Sigmoid colon (tissue), 7 donors: ENCODE measurements at places on chromosomes 6 and 20. TPM values are rescaled to one million over a fixed set of nuclear protein-coding genes. Genes with fewer than 3 reads are reported as not detected.

DNA sequence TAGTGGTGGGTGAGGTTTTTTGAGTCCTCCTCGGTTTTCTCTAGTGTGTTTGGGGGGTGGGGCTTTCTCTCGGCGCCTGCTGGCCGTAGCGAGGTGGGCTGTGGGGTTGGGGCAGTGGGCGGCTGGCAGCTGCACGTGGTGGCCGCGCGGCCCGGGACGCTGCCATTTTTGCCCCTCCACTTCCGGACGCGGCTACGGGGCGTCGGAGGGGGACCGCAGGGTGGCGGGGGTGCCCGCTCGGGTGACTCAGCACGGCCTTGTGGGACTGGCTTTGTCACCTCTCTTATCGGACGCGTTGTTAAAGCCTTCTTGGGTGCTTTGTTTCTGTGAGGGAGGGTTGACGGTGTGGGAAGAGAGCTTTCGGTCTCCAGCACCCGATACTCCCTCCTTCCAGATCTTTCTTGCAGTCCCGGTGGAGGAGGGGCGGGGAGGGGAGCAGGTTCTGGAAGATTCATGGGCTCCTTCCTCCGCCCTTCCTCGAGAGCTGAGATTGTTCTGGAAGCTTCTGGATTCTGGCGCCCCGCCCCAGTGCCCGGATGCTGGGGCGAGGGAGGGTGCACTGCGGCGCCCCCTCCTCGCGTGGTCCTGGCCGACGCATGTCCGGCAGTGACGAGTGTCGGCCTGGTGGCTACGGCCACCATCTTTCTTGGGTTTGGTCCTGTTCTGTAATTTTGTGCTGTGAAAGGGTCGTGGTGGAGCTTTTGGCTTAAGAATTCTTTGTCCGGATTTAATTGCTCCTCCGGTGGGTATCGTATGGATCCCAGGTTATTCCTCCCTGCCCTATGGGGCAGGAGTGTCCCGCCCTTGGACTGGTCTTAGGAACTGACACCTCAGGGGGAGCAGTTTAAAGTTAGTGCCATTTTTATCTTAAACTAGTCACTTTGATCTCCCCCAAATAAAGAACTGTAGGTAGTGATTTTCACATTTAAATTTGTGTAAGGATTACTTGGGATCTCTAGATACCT lies 719 bp downstream of the HSP90AB1 start:
- no peaks in the 10 kb centered on the region for H3K27me3 ChIP-seq
- peak overlapping the region; percentile 99 for H3K27ac ChIP-seq
- DNase-seq, result peak; percentile 87
- peaks cover 25% of the 10 kb centered on the region for H3K4me1 ChIP-seq
- H3K4me3 ChIP-seq, result peak overlapping the region; percentile 68

DNA sequence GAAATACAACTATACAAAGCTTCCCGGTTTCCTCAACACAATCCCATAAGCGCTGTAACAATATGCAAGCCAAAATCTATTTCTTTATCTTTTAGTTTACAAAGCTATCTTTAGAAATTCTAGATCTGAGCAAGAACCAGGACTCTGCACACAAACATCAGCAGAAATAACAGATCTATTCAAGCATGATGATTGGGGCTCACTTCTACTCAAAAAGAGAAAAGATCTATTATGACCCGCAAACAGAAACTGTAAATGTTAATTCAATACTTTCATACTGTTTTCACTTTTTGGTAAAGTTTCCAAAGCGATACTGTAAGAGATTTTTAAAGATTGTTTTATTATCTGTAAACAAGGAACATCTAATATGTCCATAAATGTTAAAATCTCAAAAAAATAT lies 86.6 kb downstream of the SESN1 start:
- peaks cover 61% of the 10 kb centered on the region for H3K4me1 ChIP-seq
- H3K27me3 ChIP-seq, result no peaks in the 10 kb centered on the region
- no peak for DNase-seq

DNA sequence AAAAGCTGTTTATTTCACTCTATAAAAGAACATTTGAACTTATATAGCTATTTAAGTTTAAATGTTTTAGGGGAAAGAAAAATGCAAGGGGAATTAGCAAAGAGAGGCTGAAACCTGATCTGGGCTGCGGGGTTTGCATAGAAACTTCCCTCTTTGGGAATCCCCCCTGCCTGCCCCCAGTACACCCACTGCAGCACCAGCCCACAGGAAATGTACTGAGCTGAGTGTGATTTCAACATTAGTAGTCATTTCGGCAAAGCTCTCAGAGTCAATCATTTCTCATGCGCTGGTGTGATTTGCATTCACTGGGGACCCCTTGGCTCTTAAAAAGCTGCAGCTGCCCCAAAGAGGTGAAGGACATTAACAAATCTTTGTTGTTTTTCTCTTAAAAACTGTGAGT lies 859.4 kb downstream of the MAFB start:
- H3K27ac ChIP-seq, result no peak overlapping the region
- no peaks in the 10 kb centered on the region for H3K36me3 ChIP-seq
- no peak overlapping the region for H3K4me3 ChIP-seq
- H3K27me3 ChIP-seq, result no peaks in the 10 kb centered on the region
- H3K4me1 ChIP-seq, result peaks cover 1% of the 10 kb centered on the region

- H3K27ac ChIP-seq, result no peak overlapping the region
- no peaks in the 10 kb centered on the region for H3K27me3 ChIP-seq
- no peaks in the 10 kb centered on the region for H3K4me1 ChIP-seq
- no peak overlapping the region for H3K4me3 ChIP-seq
- H3K36me3 ChIP-seq, result no peaks in the 10 kb centered on the region
Measured at GRCh38 chr6:8506126-8506525, 70.8 kb upstream of the SLC35B3 start.

DNA sequence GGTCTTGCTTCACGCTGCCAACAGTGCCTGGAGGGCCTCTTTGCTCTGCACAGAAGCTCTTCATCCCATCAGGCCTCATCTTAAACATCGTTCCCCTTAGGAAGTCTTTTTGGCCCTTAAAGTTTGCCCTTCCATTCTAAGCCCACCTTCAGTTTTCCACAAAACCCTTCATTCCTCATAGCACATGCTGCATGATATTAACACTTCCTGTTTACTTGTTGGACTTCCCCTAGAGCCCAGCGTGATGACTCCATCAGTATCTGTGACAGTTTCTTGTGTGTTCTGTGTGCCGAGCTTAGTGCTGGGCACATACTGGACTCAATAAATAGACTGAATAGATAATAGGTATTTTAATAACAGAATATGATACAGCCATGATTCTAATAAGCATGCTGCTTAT lies 2.2 kb downstream of the NT5DC1 start:
- H3K4me1 ChIP-seq, result peaks cover 16% of the 10 kb centered on the region
- no peak for DNase-seq
- H3K36me3 ChIP-seq, result no peaks in the 10 kb centered on the region

- no peaks in the 10 kb centered on the region for H3K27me3 ChIP-seq
- peaks cover 57% of the 10 kb centered on the region for H3K4me1 ChIP-seq
Measured at GRCh38 chr20:31707994-31708735, 14.5 kb downstream of the BCL2L1 start.

GRCh38 chr20:63033794-63034709 lies 27.3 kb upstream of the BHLHE23 start:
- H3K4me1 ChIP-seq, result no peaks in the 10 kb centered on the region
- H3K4me3 ChIP-seq, result no peak overlapping the region
- no peak overlapping the region for H3K27ac ChIP-seq
- peak; percentile 30 for DNase-seq
- no peaks in the 10 kb centered on the region for H3K36me3 ChIP-seq

The ZFAND3 gene
- total RNA-seq, result 39.0 TPM

The PLA2G7 gene
- 0.49 TPM for total RNA-seq

The MYMX gene
- not detected for total RNA-seq

DNA sequence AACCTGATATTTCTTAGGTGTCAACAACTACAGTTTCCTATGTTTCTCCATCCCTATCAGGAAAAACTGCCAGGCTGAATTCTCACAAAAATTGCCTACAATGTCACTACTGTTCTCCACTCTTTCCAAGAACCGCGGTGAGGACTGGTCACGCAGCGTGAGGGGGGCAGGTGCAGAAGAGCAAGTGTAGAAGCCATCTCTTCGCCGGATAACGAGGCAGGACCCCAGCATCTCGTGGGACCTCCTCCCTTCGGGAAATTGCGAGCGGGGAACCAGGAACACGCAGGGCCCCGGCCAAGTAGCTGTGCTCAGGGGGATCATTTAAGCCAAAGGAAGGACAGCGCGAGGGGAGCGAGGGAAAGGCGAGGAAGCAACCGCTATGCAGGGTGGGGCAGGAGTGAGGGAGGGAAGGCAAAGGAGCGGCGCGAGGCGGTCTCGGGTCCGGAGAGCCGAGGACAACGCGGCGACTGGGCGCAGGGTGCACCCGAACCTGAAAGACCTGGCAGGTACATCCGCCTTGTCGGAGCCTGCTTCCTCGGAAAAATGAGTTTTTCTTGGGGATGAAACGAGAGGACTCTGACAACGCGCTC lies 559 bp downstream of the APMAP start:
- H3K27me3 ChIP-seq, result no peaks in the 10 kb centered on the region
- H3K27ac ChIP-seq, result peak overlapping the region; percentile 93
- H3K4me3 ChIP-seq, result peak overlapping the region; percentile 74
- H3K4me1 ChIP-seq, result peaks cover 44% of the 10 kb centered on the region
- H3K36me3 ChIP-seq, result no peaks in the 10 kb centered on the region

- H3K27me3 ChIP-seq, result no peaks in the 10 kb centered on the region
- DNase-seq, result no peak
- no peaks in the 10 kb centered on the region for H3K4me1 ChIP-seq
- no peak overlapping the region for H3K4me3 ChIP-seq
- no peaks in the 10 kb centered on the region for H3K36me3 ChIP-seq
Measured at GRCh38 chr6:31452859-31453258, 45.1 kb upstream of the MICB start.

DNA sequence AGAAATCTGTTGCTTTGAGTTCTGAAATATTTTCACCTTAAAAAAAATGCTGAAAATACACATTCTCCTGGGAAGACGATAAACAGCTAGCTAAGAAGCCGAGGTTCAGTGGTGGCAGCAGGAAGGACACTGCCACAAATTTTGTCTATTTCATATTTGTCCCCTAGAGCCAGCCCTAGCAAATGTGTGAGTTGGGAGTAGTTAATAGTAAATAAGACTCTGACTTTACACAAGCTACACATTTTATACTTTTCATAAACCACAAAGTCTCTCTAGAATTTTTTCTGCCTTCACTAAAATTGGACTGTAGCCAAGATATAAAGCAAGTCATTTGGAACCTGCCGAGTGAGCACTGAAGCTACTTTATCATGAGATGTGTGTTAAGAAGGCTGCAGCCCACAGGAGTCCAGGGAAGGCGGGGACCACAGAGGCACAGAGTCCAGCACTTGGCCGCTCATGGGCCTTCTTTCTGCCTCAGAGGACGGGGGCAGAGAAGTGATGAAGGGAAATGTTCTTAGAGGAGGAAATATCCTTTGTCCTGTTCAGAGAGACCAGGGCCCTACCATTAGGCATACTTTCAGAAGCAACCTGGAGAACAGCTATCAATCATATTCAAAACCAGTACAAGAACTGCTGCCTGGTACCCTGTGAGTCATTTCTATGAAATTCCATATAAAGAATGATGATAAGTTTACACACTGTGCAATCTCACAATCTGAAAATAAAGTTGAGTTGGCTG lies 241.7 kb upstream of the TAB2 start:
- H3K4me1 ChIP-seq, result peaks cover 33% of the 10 kb centered on the region
- peak overlapping the region; percentile 25 for H3K27ac ChIP-seq
- H3K36me3 ChIP-seq, result no peaks in the 10 kb centered on the region
- H3K4me3 ChIP-seq, result no peak overlapping the region

GRCh38 chr6:106823732-106824351 lies 150.7 kb downstream of the CD24 start:
- no peaks in the 10 kb centered on the region for H3K36me3 ChIP-seq
- no peak overlapping the region for H3K27ac ChIP-seq
- no peaks in the 10 kb centered on the region for H3K27me3 ChIP-seq
- H3K4me1 ChIP-seq, result no peaks in the 10 kb centered on the region

GRCh38 chr6:35469751-35470662 lies 1.8 kb downstream of the RPL10A start:
- H3K27me3 ChIP-seq, result no peaks in the 10 kb centered on the region
- H3K36me3 ChIP-seq, result peaks cover 40% of the 10 kb centered on the region
- DNase-seq, result no peak
- peak overlapping the region; percentile 64 for H3K4me3 ChIP-seq
- peak overlapping the region; percentile 81 for H3K27ac ChIP-seq
- H3K4me1 ChIP-seq, result peaks cover 46% of the 10 kb centered on the region

DNA sequence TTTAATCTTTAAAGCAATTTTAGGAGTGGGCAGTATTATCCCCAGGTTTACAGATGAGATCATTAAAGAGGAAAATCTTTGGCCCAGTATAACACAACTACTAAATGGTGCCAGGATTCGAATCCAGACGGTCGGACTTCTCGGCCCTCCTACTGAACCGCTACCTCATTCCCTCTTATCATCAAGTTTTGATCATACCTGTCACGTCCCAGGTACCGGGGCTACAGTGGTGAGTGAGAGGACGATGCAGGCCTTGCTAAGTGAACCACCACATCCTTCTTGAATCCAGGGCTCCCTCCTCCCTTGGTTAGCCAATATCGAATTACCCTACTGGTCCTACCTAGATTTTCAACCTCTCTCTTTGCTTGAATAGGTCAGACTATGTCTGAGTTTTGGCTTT lies 78.1 kb upstream of the PBOV1 start:
- no peak overlapping the region for H3K27ac ChIP-seq
- no peak for DNase-seq
- no peaks in the 10 kb centered on the region for H3K36me3 ChIP-seq
- H3K27me3 ChIP-seq, result no peaks in the 10 kb centered on the region
- no peak overlapping the region for H3K4me3 ChIP-seq

The MOG gene
- total RNA-seq, result not detected

DNA sequence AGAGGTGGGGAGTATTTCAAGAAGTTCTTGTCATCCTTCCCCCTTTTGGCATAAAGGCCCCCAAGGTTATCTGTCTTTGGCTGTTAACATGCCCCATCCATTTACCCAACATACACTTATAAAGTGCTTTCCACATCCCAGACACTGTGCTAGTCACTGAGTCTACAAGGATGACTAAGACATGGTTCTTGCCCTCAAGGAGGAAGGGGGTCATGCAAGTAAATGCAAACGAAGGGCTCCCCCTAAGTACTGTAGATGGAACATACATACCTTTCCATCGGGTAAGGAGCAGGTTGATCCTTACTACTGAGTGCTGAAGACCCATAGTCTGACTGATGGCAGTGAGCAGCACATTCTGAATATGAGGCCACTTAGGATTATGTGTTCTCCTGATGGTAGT lies 38.3 kb downstream of the HECA start:
- no peaks in the 10 kb centered on the region for H3K36me3 ChIP-seq
- no peaks in the 10 kb centered on the region for H3K4me1 ChIP-seq
- no peak overlapping the region for H3K4me3 ChIP-seq
- DNase-seq, result no peak
- H3K27ac ChIP-seq, result no peak overlapping the region
- no peaks in the 10 kb centered on the region for H3K27me3 ChIP-seq

DNA sequence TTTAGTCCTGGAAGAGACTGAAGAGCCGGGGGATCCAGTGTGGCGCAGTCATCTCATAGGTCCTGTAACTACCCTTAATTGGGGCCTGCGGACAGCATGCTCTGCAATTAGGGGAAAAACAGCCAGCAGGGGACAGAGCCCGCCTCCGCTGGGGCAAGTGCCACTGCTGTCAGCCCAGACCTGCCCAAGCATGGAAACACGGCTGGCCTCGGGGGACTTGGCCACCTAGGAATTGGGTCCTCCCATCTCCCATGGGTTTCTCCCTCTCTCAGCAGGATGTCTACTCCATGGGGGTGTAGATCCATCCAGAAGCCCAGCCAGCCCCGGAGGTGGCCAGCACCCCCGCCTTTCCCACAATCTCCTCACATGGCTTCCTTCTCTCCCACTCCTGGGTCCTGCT lies 3.6 kb downstream of the GHRH start:
- no peaks in the 10 kb centered on the region for H3K27me3 ChIP-seq
- no peaks in the 10 kb centered on the region for H3K36me3 ChIP-seq
- H3K27ac ChIP-seq, result no peak overlapping the region
- DNase-seq, result no peak
- no peaks in the 10 kb centered on the region for H3K4me1 ChIP-seq
- H3K4me3 ChIP-seq, result no peak overlapping the region
